ENCODE measurements at places on chromosomes 11 and 22.

GRCh38 chr11:34207487-34208180 is 102.2 kb downstream of the NAT10 start:
- DNase-seq: no peak

- no peak for DNase-seq
Measured at GRCh38 chr11:66112041-66112491, 42.0 kb downstream of the PACS1 start.

- no peak for DNase-seq
Measured at GRCh38 chr22:39382410-39382809, 17.2 kb upstream of the TAB1 start.

GRCh38 chr11:95444309-95445241 is 213.6 kb upstream of the SESN3 start:
- no peak for DNase-seq

- DNase-seq: no peak
Measured at GRCh38 chr22:33332538-33332937, 274.4 kb upstream of the SYN3 start.

DNA sequence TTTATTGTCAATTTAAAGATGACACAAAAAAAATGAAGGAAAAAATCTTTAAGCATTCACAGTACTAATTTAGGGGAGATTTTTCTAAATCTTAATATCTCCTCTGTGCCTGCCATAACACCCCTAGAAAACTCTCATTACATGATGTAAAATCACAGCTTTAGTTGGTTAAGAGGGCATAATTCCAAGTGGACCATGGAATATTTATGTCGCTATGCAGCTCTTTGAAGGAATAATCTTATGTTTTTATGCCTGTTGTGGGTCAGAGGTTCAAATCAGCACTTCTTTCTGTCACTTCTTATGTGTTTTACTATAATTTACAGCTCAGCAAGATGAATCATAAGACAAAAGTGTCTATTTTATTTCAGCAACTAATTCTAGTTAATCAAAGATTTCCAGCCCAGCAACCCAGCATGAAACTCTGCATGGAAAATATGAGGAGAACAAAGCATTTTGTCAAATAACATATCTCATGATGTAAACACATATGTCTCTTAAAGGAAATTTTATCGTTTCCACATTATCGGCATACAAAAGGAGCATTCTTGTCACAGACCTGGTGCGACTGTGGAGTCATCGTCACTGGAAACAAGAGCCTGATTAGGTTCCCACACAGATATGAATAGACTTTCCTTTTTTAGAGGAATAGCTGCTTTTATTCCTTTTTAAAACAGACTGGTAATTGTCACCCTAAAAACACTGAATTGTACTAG is 274.8 kb downstream of the SOX6 start:
- DNase-seq: no peak

- no peak for DNase-seq
Measured at GRCh38 chr11:64934682-64935358, 873 bp downstream of the GPHA2 start.

GRCh38 chr11:1152316-1153104 is 5.2 kb upstream of the MUC5AC start:
- no peak for DNase-seq

- no peak for DNase-seq
Measured at GRCh38 chr11:1178906-1179305, 21.2 kb downstream of the MUC5AC start.
